ENCODE measurements at places on chromosomes 4 and X. TPM values are rescaled to one million over a fixed set of nuclear protein-coding genes. Genes with fewer than 3 reads are reported as not detected.

SH3BGRL gene
- total RNA-seq, result 73.1 TPM

NXF3 gene
- 0.10 TPM for total RNA-seq

TENT5D gene
- total RNA-seq, result not detected

SLC39A8 gene
- total RNA-seq, result 38.9 TPM

FAM90A26 gene
- not detected for total RNA-seq

RTL9 gene
- 0.04 TPM for total RNA-seq

ATP2B3 gene
- not detected for total RNA-seq

All from H4 (cell line).